HCT116 (cell line): ENCODE measurements at places on chromosomes 13 and 19. TPM values are rescaled to one million over a fixed set of nuclear protein-coding genes. Genes with fewer than 3 reads are reported as not detected.

The ZNF559 gene
- 10.9 TPM for total RNA-seq

The CD209 gene
- not detected for total RNA-seq

The ATG4D gene
- 45.4 TPM for total RNA-seq

The NXNL1 gene
- total RNA-seq = not detected

The C2CD4C gene
- 7.1 TPM for total RNA-seq

The ZNF610 gene
- total RNA-seq = not detected

The ZNF850 gene
- total RNA-seq = 1.4 TPM

The GZMM gene
- total RNA-seq = 0.59 TPM

The SPTBN4 gene
- total RNA-seq = 4.6 TPM

The ZNF284 gene
- total RNA-seq = not detected

The FBXO17 gene
- total RNA-seq = 18.5 TPM

The SIGLEC8 gene
- total RNA-seq = not detected

The LILRA5 gene
- not detected for total RNA-seq

The CRX gene
- total RNA-seq = not detected

The ZNF829 gene
- total RNA-seq = not detected

The ANGPTL8 gene
- not detected for total RNA-seq

The SLC10A2 gene
- total RNA-seq = not detected

The LYPD4 gene
- total RNA-seq = not detected

The GRIN2D gene
- 26.2 TPM for total RNA-seq

The ZNF506 gene
- 0.42 TPM for total RNA-seq

The N4BP2L1 gene
- 1.1 TPM for total RNA-seq

The UNC13A gene
- total RNA-seq = 29.0 TPM

The LRRC8E gene
- total RNA-seq = 18.1 TPM

The COX7A1 gene
- not detected for total RNA-seq

The KCNN1 gene
- 0.61 TPM for total RNA-seq

The GPR12 gene
- not detected for total RNA-seq

The COMP gene
- total RNA-seq = not detected

The C3 gene
- 7.0 TPM for total RNA-seq

The SHISA7 gene
- not detected for total RNA-seq

The PRDX2 gene
- total RNA-seq = 387 TPM

The CEACAM7 gene
- total RNA-seq = not detected

The IRGQ gene
- 14.6 TPM for total RNA-seq

The VSIG10L gene
- total RNA-seq = 4.6 TPM

The FGF21 gene
- 0.81 TPM for total RNA-seq

The C19orf18 gene
- not detected for total RNA-seq

The COL5A3 gene
- total RNA-seq = 0.15 TPM

The ENOX1 gene
- 4.5 TPM for total RNA-seq

The ITGBL1 gene
- 0.66 TPM for total RNA-seq

The PTGER1 gene
- 1.1 TPM for total RNA-seq

The ABHD13 gene
- total RNA-seq = 4.1 TPM

The KLK15 gene
- not detected for total RNA-seq

The HCN2 gene
- total RNA-seq = 2.4 TPM

The MRPS31 gene
- total RNA-seq = 22.8 TPM

The THSD8 gene
- total RNA-seq = 33.3 TPM

The B3GNT3 gene
- 22.2 TPM for total RNA-seq

The ZNF90 gene
- total RNA-seq = not detected

The S1PR5 gene
- total RNA-seq = 4.4 TPM

The SLC17A7 gene
- 1.8 TPM for total RNA-seq

The SBSN gene
- total RNA-seq = 0.66 TPM

The DHDH gene
- 8.6 TPM for total RNA-seq

The DDX49 gene
- total RNA-seq = 51.9 TPM

The RNF17 gene
- total RNA-seq = not detected
